ENCODE measurements at places on chromosomes 16 and 17.

DNA sequence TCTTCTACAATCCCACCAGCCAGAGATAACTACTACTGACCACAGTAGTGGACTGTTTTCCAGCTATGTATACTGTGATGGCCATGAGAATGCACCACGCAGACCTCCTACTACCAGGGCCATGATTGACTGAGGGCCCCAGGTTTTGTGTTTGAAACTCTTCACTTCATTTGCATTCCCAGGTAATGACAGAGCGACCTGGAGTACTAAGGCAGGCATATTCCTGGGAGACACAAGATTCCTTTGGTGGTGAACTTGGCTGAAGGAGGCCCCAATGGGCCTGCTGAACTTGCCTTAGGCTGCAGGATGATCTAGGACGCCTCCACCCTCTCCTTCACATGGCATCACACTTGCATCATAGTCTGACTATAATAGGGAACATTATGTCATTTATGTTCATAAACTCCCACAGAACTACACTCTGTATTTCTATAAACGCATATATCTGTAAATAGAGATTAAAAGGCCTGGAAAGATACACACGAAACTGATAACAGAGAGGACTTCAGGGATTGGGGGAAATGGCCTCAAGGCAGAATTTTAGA is 30.4 kb downstream of the CLEC19A start:
- DNase-seq = no peak

GRCh38 chr16:49280841-49281371 is 732 bp downstream of the CBLN1 start:
- DNase-seq = no peak

DNA sequence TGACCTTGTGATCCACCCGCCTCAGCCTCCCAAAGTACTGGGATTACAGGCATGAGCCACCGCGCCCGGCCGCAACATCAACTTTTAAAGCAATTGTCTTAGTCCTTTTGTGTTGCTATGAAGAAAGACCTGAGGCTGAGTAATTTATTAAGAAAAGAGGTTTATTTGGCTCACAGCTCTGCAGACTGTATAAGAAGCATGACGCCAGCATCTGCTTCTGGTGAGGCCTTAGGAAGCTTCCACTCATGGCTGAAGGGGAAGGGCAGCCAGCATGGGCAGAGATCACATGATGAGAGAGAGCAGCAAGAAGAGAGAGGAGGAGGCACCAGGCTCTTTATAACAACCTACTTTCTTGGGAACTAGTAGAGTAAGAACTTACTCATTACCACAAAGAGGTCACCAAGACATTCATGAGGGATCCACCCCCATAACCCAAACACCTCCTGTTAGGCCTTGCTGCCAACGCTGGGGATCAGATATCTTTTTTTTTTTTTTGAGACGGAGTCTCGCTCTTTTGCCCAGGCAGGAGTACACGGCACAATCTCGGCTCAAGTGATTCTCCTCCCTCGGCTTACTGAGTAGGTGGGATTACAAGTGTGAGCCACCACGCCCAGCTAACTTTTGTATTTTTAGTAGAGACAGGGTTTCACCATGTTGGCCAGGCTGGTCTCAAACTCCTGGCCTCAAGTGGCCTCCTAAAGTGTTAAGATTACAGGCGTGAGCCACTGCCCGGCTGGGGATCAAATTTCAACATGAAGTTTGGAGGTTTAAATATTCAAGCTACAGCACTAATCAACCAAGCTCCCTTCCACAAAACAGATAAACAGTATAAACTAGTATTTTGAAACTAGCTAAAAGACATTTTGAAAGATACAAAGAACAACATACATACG is 21.4 kb upstream of the GPT2 start:
- DNase-seq = no peak

DNA sequence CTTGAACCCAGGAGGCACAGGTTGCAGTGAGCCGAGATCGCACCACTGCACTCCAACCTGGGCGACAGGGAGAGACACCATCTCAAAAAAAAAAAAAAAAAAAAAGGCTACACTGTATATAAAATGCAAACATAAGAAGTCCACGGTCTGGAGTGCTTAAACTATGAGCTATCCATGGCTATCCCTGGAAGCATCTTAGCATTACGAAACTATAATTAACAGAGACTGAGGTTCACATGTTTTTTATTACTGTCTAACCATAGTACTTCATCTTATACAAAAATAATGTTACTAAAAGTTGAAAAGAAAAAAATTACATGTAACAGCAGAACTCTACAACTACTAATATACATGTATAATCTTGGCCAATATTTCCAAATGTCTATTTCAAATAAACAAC is 32.8 kb downstream of the HELZ start:
- DNase-seq = no peak

GRCh38 chr16:86261379-86261778 is 248.9 kb upstream of the FOXF1 start:
- DNase-seq = no peak

DNA sequence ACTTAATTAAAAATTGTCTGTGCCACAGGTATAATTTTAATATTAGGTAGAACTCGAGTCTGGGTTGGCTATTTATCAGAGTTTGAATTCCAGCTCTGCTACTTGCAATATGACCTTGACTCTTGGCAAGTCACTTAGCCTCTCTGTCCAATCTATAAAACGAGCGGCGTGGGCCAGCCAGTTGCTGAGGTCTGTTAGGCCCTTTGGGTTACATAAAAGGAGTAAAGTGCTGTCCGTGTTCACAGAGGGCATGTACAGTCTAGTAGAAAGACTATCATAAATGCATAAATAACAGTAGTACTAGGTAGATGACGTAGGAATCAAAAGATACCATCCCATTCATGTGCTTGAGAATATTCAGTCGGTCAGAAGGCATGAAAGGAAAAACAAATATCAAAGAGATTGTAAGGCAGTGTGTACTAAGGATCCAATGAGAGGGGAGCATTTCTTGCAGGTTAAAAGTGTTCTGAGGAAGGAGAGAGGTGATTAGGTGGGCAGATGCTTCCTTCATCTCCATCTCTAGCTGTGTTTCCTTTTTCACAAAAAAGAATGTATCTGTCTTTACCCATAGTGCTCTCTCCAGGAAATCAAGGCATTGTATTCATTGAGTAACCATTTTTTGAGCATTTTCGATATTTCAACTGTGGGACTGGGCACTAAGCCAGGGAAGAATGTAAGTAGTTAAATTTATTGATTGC is 2.4 kb downstream of the TNRC6A start:
- DNase-seq = no peak

- no peak for DNase-seq
Observed at GRCh38 chr16:16956376-16956775, 514.4 kb downstream of the XYLT1 start.
